Aorta (tissue), 5 donors: ENCODE measurements at places on chromosomes 7 and 10. TPM values are rescaled to one million over a fixed set of nuclear protein-coding genes. Genes with fewer than 3 reads are reported as not detected.

CHRM2 gene
- not detected for total RNA-seq

DNA sequence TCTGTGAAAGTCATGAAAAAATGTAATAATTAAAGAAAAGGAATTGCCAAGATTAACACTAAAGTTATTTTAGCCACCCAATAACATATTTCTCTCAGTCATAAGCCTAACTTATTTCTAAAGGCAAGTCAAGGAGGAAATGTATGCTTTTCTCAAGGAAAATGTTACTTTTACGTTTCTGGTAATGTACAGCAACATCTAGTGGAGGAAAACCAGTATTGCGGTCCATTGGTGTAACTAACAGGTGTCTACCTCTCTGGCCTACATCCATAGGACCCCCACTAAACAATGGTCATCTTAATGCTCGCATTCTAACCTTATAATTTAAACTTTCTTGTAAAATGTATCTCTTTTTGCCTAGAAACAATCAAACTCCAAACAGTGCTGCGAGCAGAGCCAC lies 437.5 kb downstream of the KIF20B start:
- DNase-seq = no peak

PRKG1 gene
- total RNA-seq = 199 TPM

POMZP3 gene
- 13.1 TPM for total RNA-seq

DNA sequence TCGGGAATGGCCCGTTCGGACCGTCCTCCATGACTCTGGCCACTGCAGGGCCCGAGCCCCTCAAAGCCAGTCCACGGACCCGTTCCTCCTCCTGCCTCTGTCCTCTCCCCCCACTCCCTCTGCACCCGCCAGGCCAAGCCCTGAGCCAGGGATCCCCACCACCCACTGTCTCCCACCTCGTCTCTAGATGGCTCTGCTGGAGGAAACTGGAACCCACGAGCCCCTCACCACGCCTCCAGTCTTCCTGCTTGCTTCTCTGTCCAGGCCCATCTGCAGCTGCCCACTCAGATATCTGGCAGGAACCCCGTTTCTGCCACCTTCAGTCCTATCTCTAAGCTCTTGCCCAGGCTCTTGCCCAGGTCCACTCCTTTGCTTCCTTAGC lies 24.3 kb downstream of the GRID2IP start:
- DNase-seq = no peak

DNA sequence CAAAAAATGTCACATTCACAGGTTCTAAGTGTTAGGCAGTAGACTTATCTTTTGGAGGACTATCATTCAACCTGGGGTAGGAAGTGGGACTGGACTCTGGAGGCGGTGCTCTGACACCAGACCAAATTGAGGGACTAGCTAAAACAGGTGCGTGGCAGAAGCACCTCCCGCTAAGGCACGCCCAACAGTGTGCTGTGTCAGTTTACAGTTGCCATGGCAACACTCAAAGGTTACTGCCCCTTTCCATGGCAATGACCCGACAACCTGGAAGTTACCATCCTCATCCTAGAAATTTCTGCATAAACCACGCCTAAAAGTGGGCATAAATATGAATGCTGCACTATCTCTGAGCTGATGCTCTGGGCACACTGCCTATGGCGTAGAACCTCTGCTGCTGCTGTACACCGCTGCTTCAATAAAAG lies 14.0 kb upstream of the BLNK start:
- no peak for DNase-seq

DNA sequence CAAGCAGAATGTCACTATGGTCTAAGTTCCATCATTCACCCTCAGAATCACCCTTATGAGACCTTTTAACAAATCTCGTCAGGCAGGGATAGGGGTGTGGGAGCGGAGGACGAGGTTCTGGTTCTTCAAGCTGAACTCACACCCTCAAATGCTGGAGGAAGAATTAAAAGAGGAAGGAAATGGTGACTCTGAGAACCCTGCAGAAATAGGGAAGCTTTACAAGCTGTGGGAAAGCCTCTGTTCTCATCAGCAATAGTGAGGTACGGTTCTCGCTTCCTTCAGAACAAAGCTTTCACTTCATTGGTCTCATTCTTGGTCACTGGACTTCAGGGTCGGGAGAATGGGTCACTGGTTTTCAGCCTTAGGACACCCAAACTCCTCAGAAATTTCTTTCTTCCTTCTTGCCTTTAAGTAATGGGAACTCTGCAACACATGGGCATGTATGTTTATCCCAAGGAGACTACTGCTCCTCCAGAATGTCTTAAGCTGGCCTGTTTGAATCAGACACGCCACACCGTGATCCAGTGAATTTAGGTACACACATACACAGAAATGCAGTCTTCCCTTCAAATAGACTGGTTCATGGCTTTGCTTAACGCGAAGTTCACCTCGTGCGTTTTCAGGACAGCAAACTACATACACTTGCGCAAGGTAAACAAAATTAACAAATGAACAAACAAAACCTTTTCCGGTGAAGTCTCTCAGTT lies 226.0 kb downstream of the SFMBT2 start:
- no peak for DNase-seq

DNA sequence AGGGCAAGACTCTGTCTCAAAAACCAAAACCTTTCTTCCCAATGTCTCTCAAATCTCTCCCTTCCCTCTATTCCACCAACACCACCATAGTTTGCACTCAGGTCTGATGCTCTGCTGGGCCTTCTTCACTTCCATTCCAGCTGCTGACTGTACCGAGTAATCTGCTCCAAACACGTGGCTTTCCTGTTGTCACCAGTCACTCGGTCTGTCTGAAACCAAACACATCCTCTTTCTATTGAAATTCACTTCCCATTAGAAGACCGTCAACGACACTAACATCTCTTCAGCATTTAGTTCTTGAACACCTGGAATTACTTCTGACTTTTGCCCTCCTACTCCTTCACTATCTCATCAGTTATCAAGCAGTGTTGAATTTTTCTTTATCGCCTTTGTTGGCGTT lies 4.7 kb upstream of the NRF1 start:
- no peak for DNase-seq

TRUB1 gene
- total RNA-seq = 10.0 TPM

- no peak for DNase-seq
Observed at GRCh38 chr10:79979976-79980687, 31.2 kb upstream of the SFTPD start.

DNA sequence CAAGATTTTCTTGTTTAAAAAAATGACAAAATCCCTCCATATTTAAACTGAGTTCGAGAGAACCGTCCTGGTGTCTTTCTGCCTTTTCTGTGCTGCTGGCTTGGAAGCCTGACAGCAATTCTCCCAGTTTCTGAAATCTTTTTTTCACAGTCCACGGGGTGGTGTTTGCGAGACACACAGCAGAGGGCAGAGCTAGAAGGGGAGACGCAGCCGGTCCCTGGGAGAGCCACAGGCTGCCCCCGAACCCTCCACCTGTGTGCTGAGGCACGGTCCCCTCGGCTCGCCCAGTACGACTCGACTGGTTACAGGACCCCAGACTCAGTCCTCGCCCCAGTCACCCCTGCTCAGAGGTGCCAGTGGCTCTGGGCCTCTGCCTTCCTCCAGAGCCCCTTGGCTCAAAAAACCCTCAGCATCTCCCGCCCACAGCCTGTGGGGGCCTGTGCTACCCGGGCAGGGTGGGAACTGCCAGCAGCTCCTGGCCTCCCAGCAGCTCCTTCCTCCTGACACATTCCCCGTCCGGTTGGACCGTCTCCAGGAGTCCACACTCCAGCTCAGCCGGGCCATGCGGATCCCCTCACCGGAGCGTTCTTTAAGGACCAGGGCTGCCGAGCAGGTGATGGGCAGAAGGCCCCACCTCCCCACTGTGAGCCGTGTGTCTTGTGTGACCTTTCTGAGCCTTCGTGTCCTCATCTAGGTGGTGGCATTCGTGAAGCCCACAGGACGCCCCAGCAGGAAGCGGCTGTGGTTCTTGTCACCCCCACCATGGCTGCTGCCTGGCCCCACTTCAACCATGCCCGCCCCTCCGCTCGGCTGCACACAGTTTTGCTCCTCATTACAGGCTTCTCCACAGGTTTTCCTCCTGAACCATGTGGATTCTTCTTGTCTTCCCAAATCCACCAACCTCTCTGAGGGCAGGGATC lies 52.3 kb upstream of the EN2 start:
- DNase-seq = no peak

DNA sequence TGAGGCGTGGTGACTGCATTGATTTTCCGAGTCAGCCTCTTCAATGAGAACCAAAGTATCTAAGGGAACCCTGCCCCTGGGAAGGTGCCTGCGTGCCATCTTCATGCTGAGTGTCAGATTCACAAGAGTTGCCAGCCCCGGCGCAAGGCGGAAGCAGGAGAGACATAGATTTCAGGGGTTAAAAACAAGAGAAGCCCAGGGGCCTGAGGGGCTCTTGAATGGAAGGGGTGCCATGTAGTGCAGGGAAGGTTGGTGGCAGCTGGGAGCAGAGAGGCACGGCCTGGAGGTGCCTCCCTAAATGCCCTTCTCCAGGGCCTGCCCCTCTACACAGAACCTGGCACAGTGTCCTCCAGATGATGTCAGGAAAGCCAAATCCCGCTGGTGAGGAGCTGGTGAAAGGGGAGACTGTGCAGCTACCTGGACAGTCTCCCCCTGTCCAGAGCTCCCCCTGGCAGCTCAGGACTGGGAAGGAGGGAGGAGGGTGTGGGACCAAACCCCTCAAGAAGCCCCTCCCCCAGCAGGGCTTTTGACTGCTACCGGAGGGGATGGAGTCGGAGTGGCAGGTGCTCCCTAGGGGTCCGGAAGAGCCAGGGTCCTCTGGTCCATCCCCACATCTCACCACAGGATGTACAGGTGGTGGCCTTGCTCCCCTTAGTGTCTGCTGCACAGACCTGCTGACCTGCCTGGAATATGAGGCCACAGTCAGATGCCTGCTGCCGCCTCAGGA lies 137.9 kb downstream of the TCERG1L start:
- DNase-seq = no peak
